HFFc6 (cell line): ENCODE measurements at places on chromosomes 13 and 19.

GRCh38 chr13:111925146-111925875, 141.6 kb upstream of the SOX1 start:
- no peak for DNase-seq

- peak; percentile 64 for DNase-seq
These were observed at the start of gene ETHE1 for GRCh38 chr19:43526884-43527859. Gene ETHE1 (minus strand): TSS chr19:43527201. CDS start chr19:43527177, 24 bp downstream.

DNA sequence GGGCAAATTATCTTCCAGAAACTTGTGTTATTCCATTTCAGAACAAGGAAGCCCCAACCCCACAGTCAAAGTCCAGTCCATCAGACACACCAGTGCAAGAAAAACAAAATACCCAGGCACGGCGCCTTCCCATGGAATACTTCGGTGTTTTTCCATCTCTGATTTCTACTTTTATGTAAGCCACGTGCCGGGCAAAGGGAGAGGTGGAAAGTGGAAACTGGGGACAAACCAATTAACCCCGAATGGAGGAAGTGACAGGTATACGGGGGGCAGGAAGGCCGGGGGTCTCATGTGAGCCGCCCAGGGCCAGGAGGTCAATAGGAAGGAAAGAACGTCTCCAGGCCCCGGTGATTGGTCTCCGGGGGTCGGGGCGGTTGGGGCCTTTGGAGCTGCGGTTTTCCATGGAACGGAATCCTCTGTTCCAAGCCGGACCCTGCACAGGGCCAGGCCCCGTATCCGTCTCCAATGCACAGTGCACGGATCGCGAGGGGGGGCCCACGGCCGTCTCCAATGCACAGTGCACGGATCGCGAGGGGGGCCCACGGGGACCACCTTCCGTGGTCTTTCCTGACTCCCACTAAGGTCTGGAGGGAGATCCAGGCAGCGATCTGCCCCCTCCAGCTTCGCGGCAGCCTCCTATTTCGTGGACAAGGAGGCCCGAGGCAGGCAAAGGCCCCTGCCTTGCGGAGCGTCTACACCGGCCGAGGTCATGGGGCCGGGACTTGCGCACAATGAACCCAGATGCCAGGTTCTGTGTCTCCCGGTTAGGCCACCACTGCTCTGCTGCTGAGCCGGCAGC, 79.7 kb downstream of the GADD45B start:
- no peak for DNase-seq

DNA sequence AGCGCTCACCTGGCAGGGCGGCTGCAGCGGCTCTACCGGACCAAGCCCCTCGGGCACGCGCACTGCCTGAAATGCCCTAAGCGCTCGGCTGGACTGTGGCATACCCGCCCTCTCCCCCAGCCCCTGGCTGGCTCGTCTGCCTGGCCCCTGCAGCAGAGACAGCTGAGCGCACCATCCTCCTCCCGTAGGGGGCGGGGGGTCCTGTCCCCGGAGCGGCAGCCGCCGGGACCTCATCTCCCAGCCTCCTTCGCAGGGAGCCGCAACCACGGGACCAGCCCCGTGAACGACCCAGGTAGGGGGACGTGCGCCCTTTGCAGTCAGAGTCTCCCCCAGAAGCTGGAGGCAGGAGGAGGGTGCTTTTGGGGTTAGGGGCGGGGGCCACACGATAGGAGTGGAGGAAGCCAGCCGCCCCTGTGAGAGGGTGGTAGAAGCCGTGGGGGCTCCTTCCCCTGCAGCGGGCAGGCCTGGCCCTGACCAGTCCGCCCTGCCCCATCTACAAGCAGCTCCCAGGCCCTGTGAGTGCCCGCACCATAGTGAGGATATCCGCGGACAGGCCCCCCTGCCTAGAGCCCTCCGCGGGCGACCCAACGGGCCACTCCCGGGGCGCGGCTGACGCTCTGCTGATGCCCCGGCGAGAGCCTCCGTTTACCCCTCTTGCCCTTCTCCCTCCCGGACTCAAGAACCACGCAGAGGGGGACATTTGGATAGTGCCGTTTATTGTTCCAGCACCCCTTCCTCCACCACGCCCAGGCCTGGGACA, 34.2 kb downstream of the ZNF787 start:
- no peak for DNase-seq

- no peak for DNase-seq
These were observed 3.3 kb upstream of the CHAMP1 start for GRCh38 chr13:114310956-114311355.

- no peak for DNase-seq
These were observed 31.1 kb upstream of the CYP2S1 start for GRCh38 chr19:41161903-41162302.

DNA sequence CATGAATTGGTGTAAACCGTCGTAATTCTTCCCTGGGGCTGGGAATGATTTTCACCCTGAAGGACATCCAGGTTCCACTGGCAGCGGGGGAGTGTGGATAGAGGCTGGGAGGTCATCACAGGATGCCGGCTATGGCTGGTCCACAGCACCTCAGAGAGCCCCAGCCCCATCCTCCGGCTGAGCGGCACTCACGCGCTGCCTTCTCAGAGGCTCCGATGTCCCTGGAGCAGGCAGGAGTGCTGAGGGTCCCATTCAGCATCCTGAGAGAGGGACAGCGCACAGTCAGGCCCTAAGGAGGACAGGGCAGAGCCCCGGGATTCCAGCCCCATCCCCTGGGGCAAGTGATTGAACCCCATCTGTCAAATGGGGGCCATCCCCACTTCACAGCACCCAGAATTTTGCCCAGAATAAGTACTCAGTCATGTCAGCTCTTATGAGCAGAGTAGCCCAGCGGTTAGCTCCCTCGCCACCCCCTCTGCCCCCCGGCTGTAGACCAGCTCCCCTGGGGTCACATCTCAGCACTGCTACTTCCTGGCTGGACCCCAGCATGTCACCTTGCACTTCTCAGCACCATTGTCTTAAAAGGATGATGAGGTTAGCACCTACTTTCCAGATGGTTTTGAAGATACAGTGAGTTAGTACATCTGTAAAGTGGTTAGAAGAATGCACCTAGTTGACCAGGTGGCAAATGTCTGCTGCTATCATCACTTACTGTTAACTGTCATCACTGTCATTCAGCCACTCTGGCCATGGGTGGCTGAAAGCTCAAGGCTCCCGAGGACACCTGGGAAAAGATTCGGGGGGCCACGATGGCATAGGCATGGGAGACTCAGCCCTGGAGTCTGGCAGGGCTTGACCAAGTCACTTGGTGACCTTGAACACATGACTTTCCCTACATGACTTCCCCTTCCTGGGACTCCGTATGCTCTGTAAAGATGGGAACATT, 11.9 kb downstream of the GRAMD1A start:
- DNase-seq, result no peak

GRCh38 chr13:99980201-99980823, 1.3 kb upstream of the ZIC2 start:
- peak; percentile 55 for DNase-seq

DNA sequence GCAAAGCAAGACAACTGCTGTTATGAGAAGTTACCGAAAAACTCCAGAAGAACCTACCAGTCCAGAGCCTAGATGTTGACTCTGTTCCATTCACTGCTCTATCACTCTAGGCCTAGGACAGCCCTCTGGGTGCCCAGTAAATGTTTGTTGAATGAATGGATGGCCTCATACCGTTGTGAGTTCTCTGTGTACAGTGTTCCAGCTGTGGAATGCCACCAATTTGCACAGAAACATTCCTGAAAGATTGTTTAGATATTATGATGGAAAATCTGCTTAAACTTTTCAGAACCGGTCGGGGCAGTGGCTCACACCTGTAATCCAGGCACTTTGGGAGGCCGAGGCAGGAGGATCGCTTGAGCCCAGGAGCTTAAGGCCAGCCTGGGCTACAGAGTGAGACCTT, 1.3 kb upstream of the FBL start:
- DNase-seq, result no peak

- no peak for DNase-seq
These were observed 61.0 kb downstream of the SHISA2 start for GRCh38 chr13:25990801-25991200.

- no peak for DNase-seq
These were observed 166.8 kb downstream of the PDS5B start for GRCh38 chr13:32752997-32753606.
